Dermis blood vessel endothelial cell (primary cell): ENCODE measurements at places on chromosomes 1 and 21.
A peak's percentile ranks its signal among the peaks of the same experiment; 100 is the strongest.

GRCh38 chr1:110873856-110874255 lies 908 bp downstream of the CD53 start:
- no peak for DNase-seq

DNA sequence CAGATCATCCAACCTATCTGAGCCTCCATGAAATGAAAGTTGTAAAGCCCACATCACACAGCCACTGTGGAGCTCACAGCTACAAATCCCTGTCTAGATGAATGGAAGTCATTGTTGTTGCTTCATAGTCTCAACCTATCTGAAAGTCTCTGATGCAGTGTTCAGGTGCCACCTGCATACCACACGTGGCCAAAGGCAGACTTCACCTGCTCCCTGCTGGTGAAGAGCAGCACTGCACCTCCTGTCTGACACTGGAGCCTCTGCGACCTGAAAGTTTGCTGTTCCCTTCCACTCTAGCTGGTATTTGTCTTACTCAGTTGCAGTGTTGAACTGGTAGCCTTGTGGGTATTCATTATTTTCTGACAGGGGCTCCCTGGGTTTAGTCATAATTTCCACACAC lies 18.4 kb downstream of the LORICRIN start:
- DNase-seq, result peak; percentile 17

DNA sequence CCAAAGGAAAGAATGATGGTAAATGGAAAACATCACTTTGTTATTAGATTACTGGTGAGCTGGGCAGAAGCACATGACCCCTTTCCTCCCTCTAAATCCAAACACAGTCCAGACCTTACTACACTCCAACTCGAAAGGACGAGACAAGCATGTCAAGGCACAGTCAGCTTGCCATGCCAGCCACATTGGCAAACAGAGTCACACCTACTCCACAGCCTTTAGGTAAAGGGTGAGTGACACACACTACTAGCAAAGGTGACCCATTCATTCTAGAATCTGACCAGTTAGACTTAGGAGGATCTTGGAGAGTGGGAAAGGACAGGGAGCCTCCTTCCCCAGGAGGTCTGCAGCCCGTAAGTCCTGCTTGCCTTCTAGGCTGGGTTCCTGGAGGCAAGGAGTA lies 3.0 kb downstream of the SLC44A3 start:
- no peak for DNase-seq

DNA sequence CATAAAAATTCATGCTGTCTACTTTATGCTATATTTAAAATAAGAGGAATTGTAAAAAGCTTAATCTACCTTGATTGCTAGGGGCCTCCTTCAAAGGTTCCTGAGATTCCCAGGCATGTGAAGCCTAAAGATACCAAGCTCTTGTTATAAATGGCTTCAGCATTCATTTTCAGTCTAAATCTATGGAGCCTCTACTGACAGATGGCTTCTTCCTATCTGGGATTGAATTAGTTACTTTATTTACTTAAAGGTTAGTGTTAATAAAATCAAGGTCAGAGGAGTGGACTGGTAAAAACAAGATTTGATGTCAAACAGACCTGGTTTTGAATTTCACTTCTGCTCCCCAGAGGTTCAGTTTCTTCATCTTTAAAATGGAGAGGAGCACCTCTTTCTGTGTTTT lies 93.7 kb downstream of the TNNI3K start:
- no peak for DNase-seq

- DNase-seq, result no peak
These were observed 83.9 kb downstream of the USP24 start for GRCh38 chr1:55131218-55131617.

- DNase-seq, result no peak
These were observed 74.4 kb downstream of the RWDD3 start for GRCh38 chr1:95308276-95309030.

GRCh38 chr1:234891427-234891826 lies 237.2 kb downstream of the TOMM20 start:
- no peak for DNase-seq

- no peak for DNase-seq
These were observed 104.7 kb upstream of the KIAA0040 start for GRCh38 chr1:175297291-175297690.

- no peak for DNase-seq
These were observed 576.2 kb downstream of the NEGR1 start for GRCh38 chr1:71706029-71706671.

DNA sequence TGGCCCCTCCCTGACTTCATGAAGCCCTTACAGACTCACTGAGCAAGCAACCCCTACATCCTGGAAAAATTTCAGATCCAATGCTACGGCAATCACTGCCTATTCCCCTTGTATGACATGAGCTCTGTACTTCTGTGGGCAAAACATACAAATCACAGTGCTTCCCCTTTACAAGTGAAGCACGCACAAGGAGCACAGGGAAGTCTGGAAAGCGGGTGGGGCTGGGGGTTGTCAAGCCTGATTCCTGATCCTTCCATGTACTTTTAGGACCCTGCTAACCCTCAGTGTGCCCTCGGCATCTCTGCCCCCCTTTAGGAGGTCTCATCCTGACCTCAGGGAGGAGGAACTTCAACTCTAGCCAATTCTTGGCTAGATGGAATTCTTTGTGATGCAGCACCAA lies 405.7 kb upstream of the POU3F1 start:
- no peak for DNase-seq

DNA sequence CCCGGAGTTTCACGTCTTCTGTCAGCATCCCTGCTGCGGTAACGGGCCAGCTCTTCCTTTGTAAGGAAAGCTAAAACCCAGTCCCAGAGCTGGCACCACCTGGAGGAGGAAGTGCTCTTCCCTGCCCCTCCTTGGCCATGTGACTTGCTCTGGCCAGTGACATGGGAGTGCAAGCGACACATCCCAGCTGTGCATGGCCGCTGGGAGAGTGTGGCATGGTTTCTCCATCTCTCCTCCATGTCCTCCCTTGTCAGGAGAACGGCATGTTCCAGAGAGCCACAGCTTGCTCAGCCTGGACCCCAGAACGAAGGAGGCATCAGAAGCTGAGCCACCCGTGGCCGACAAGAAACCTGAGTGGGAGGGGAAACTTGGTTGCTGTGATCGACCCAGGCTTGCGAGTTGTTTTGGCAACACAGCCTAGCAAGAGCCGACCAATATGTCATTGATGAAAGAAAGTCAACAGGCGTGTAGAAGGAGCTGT lies 2.7 kb upstream of the PRXL2B start:
- no peak for DNase-seq

DNA sequence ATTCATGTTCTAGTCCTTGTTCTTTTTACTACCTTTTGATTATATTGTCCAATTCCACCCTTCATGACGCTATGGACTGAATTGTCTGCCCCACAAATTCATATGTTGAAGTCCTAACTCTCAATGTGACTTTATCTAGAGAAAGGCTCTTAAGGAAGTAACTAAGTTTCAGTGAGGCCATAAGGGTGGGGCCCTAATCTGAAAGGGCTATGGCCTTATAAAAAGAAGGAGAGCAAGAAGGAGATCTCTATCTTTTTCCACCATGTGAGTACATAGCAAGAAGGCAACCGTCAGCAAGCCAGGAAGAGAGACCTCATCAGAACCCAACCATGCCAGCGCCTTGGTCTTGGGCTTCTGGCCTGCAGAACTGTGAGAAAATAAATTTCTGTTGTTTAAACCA lies 95.9 kb downstream of the HIVEP3 start:
- no peak for DNase-seq

- DNase-seq, result peak; percentile 43
These were observed 33.2 kb downstream of the RCSD1 start for GRCh38 chr1:167663002-167663772.

- no peak for DNase-seq
These were observed 14.7 kb upstream of the TNFRSF8 start for GRCh38 chr1:12048372-12048771.

GRCh38 chr1:67766141-67766978 lies 66.9 kb downstream of the GNG12 start:
- peak; percentile 69 for DNase-seq

DNA sequence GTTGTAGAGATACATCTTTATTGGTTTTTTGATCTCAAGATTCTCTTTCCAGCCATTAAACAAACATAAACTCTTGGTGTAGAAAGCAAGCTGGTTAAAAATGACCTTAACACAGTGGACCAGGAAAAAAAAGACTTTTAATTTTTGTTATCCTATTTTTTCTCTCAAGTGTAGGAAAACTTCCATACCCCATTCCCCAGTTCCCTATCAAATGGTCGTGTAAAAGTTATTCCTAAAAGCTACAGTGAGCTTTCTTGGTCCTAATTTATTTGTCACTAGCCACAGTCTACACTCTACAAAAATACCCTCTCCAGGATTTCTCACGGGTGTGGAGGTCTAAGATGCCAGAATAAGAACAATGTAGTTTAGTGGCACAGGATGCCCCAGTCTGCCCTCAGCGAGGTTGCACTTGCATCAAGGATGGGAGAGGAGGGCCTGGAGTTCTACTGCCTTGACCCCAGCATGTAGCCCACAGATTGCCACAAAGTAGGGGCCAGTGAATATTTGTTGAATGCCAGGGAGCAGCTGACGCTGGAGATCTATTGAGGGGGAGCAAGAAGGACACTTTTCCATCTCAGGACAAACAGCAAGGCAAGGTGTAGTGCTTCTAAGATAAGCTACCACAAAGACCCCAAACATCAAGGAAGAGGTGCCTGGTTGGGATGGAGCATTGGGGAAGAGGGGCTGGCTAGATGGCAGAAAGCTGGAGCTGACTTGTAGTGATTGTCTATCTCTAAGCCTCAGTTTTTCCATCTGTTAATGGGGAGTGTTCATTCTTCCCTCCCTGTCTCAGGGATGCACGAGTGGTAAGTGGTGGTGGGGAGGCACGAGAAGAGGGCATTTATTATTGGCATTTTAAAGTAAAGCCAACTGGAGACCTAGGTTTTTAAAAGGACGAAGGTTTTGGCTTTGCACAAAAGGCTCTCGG lies 1.8 kb downstream of the MYCL start:
- DNase-seq, result no peak

DNA sequence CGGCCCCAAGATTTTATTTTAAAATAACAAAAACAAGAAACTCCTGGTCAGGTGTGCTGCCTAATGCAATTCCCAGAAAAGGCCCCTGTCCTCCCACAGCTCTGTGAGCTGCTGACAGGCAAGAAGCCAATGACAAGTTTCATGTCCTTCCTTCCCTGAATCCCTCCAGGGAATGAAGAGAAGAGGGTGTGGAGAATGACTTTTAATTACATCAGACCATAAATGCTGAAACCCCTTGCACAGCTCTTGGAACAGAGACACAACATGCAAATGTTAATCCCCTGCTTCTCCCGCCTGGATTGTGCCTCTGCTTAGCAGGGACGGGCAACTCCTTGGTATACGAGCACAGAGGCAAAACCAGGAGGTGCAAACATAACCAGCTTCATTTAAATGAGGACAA lies 228.1 kb upstream of the CAMK1G start:
- DNase-seq, result no peak

- no peak for DNase-seq
These were observed 8.7 kb downstream of the KHDC4 start for GRCh38 chr1:155925506-155925905.

GRCh38 chr1:2224170-2224584 lies 3.9 kb upstream of the SKI start:
- DNase-seq, result no peak

DNA sequence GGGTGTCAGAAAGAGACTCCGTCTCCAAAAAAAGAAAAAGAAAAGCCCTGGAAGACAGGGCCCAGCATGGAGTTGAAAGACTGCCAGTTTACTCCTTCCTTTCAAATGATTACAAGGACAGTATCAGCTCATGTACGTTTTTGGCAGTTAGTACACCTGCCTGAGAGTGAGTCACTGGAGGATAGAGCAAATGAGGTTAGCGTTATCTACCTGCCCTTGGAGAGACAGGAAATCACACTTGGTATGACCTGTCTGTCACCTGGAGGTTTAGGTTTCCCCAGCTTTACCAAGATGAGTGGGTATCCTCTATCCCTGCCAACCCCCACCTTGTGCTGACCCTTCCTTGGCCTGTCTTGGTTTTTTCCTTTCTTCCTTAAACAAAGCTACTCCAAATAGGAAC lies 96.8 kb upstream of the BMP8A start:
- peak; percentile 31 for DNase-seq

DNA sequence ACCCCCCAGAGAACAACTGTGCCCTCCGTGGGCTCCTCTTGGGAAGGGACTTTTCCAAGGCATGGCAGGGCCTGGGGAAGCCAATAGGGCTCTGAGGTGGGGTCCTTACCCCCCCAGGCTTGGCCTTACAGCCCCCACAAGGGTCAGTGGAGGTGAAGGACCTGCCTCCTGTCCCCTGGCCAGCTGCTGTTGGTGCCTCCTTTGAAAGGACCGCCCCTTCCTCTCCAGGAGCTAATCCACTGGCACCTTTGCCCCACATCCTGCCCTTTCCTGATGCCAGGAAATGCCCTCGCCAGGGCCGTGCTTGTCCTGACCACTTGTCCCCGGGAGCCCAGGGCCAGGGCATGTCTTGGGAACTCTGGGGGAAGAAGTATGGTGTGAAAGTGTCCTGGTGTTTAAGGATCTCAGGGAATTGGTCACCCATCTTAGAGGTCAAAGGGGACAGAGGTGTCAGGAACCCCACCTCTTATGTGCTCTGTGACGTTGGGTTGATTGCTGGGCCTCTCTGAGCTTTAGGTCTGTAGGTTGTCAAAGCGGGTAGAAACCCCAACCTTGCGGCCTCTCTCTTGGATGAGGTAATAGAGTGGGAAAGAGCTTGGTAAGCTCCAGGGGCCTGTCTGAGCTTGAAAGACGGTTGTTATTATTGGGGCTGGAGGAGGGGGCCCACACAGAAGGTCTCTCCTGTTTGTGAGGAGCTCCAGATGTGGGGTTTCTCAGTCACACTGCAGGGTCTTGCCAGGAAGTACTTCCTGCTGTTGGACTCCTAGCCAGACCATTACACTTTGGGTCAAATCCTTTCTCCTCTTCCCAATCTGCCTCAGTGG lies 2.8 kb downstream of the KCNQ4 start:
- no peak for DNase-seq

- DNase-seq, result no peak
These were observed 97.3 kb downstream of the PAX7 start for GRCh38 chr1:18727956-18728355.

- DNase-seq, result no peak
These were observed 1.3 kb downstream of the ACTRT2 start for GRCh38 chr1:3022511-3022973.

DNA sequence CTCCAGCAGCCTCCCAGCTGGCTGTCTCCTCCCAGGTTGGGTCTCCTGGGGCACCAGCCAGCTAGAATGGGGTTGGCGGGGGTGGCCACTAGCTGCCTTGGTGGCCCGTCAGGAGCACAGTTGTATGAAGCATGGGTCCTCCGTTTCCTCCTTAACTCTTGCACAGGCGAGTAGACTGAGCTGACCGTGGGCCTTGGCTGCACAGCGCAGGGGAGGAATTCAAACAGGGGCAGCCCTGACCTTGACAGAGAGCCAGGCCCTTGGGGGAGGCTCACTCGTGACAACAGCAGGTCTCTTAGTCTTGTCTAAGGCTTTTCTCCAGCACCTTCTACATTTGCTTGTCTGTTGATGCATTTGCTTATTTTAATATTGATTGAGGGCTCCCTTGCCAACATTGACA lies 114.1 kb downstream of the PRDM2 start:
- no peak for DNase-seq

- peak; percentile 76 for DNase-seq
These were observed 53.2 kb upstream of the RAVER2 start for GRCh38 chr1:64691626-64692025.

DNA sequence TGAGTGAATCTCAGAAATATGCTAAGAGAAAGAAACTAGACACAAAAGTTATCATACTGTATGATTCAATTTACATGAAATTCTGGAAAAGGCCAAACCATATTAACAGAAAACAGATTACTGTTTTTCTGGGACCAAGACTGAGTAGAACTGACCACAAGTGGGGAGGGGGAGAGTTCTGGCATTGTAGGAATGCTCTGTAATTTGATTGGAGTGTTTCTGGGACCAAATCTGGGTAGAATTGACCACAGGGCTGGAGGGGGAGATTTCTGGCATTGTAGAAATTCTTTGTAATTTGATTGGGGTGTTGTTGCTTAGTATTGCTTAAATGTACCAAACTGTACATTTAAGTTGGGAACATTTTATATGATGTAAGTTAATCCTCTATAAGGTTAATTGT lies 3.4 kb upstream of the OR10K1 start:
- no peak for DNase-seq
